ENCODE measurements at places on chromosomes 4 and X.

DNA sequence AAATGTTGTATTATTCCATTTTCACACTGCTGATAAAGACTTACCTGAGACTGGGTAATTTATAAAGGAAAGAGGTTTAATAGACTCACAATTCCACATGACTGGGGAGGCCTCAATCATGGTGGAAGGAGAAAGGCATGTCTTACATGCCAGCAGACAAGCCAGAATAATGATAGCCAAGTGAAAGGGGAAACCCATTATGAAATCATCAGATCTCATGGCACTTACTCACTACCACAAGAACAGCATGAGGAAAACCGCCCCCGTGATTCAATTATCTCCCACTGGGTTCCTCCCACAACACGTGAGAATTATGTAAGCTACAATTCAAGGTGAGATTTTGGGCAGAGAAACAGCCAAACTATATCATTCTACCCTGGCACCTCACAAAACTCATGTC, 2535.1 kb downstream of the ARAP2 start:
- DNase-seq = no peak

DNA sequence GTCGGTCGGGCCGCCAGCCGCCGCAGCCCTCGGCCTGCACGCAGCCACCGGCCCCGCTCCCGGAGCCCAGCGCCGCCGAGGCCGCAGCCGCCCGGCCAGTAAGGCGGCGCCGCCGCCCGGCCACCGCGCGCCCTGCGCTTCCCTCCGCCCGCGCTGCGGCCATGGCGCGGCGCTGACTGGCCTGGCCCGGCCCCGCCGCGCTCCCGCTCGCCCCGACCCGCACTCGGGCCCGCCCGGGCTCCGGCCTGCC, 213 bp downstream of the NFKB1 start:
- DNase-seq = no peak

- DNase-seq = no peak
Measured at GRCh38 chr4:45640281-45640680, 483.6 kb downstream of the GABRG1 start.

DNA sequence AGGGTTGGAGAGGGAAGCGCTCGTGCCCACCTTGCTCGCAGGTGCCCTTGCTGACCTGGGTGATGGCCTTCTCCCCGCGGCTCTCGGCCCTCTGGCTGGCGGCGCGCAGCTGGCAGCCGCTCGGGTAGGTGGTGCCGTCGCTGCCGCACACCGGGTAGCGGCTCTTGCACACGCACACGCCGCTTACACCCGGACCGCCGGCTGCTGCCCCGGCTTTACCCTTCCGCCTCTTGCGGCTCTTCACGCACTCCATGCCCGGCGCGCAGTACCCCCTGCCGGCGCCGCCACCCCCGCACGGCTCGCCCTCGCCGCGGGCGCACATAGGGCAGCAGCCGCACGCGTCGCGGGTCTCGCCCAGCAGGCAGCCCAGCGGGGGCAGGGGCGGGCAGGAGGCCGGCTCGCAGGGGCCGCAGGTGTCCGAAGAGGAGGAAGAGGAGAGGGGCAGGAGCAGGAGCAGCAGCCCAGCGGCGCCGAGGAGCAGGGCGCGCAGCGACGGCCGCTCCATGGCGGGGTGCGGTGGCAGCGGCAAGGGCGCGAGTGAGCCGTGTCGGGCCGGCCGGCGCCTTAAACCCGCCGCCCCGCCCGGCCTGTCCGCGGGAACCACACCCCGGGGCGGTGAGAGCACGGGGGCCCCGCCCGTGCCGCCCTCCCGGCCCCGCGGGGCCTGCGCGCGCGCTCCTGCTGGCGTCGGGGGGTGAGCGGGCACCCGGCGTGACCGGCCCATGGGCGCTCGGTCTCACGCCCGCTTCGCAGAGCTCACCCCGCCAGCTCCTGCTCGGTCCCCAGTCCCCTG, at the start of gene IGFBP7:
Gene IGFBP7, minus strand, starts transcription at position 539 of the 793 bp plus-strand sequence. Its CDS starts 34 bp downstream, at position 505.
- no peak for DNase-seq

- DNase-seq = no peak
Measured at GRCh38 chr4:14023036-14023435, 395.5 kb upstream of the BOD1L1 start.

DNA sequence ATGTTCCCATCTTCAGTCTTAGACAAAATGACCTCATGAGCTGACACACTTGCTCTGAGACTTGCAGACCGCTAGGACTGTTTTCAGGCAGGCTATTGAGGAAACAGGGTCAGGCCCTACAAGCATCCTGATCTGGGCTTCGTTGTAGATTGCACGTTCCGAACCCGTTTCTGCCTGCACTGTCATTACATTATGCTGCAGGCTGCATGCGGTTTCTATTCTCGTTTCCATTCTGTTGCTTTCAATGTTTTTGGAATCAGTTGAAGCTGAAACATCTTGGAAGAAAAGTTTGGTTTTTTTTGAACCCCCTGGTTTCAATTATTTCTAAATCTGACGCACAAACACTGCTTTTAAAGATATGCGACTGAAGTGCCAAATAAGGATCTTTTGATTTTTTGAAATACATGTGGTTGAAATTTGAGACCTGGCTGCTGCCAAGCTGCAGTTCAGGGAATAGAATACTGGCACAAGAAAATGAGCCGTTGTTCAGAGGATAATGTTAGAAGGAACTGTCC, 716.1 kb upstream of the INTU start:
- DNase-seq = no peak

DNA sequence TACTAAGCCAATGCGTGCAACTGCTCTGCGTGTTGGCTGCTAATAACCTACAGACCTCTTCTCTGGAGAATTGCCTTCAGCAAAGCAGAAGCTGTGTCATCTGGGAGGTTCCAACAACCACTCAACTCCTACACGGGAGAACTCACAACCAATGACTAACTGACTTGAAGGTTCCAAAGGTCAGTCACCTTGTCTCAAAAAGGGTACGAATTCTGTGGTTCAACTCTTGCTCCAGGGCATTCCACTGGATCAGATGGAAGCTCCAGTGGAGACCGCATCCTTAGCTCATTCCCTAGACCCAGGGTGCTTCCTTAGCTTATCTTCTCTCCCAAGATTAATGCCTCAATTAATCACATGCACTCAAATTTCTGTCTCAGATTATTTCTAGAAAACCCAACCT, 222.7 kb downstream of the CHIC2 start:
- no peak for DNase-seq

DNA sequence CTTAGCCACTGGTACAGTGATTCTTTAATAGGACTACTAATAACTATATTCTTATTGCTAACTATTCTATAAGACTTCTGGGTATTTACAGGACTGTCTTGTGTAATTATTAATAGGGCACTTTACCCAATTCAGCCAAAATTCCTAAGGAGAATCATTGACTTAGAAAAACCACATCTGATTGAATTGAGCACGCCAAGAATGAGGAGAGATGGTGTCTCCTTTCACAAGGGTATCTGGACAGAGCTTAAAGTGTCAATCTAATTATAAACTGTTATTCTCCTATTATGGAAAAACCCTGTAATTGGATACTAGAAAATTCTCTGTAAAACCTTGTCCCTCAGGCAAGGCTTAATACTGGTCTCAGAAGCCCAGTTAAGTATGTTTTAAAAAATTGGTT, 111.1 kb upstream of the TLL1 start:
- no peak for DNase-seq

DNA sequence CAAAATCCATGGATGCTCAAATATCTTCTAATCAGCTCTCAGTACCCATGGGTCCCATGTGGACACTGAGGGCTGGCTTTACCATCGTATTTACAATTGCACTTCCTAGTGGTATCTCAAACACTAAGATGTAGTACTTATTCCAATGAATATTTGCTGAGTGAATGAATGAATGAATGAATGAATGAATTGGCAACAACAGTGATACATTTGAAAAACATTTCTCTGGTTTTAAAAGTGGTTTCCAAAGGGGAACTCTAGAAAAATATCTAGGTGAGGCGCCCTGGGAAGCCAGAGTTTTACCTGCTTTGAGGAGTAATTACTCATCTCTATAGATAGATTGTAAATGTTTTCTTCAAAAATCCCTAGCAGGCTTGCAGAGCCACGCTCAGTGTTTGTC, 76.6 kb downstream of the CYTL1 start:
- no peak for DNase-seq

- no peak for DNase-seq
Measured at GRCh38 chr4:107094976-107095375, 58.9 kb upstream of the DKK2 start.

DNA sequence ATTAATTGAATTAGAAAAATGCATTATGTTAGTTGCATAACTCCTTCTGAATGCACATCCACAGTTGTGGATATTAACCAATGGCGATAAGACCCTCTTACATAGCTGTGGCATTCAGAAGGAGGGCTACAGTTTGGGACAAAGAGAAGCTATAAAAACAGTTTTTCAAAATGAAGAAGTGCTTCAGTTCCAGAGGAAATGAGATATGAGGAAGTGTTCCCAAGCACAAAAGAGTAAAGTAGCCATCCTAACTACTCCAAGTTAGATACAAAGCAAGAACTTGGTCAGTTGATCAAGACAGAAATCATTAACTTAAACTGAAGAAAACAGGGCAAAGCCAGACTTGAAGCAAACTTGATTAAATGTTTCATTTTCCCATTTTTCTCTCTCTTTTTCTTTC, 17.2 kb upstream of the ADGRL3 start:
- no peak for DNase-seq

DNA sequence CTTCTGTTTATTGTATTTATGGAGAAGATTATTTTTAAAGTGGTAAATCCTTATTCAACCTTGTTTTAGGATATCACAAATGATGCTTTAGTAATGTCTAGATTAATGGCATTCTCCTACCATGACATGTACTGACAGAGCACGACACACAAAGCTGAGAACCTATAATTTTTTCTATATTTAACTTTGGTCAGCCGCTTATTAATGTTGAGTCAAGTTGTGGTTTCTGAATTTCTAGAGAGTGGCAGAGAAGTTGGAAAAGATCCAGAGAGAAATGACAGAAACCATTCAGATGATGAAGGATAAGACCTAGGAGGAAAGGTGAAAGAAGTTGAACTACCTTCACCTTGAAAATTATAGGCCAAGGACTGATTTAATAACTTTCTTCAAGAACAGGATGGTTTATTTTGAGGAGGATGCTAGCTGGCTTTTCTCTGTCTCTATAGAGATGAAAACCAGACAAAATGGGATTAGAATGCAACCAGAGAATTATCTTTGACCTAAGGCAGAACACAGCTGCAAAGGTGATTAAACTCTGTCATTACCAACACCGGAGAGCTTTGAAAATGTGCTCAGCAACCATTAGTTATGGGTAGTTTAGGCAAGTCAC, 62.6 kb upstream of the TSPAN5 start:
- no peak for DNase-seq

DNA sequence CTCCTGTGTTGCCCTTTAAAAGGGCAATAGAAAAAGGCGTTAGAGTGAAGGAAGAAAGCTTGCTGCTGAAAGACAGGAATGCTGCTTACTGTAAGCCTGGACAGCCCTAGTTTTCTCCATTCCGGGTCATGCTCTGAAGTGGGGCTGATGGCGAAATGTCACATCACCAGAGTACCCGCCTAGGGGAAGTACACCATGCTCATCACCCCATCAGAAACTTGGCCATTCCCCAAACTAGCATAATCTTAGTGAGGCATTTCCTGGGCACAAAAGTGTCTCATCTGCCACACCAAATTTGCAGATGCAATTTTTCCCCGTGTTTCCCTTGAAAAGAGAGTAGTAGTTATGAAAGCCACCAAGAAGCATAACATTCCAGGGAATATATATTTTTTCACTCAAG, 47.8 kb upstream of the CAMK2D start:
- no peak for DNase-seq

DNA sequence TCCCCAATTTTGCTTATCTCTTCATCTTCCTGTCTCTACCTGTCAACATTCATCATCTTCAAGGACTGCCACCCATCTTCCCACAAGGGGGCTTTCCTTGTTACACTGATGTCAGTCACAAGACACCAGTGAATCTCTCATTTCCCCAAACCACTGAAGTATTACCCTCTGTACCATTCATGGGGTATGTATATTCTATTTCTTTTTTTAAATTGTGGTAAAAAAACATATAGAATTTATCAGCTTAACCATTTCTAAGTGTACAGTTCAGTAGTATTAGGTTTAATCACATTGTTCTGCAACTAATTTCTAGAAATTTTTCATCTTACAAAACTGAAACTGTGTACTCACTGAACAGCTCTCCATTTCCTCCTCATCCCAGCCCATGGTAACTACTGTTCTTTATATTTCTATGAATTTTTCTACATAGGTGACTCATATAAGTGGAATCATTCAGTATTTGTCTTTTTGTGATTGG, 98.6 kb downstream of the LARP7 start:
- no peak for DNase-seq

DNA sequence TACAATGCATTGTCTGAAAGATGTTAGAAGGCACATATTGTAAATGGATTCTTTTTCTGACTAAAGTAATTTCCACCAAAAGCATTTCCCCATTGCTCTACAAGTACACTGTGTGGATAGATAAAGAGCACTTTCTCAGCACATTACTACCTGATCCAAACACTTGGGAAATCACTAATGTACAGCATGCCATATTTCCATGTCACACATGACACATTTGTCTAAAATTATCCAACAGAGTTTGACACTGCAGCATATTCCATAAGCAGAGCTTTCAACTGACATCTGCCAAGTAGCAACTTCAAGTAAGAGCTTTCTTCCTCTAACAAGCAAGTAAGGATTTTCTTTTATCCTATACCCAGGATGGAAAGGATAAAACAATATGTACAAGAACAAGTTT, 49.5 kb downstream of the REELD1 start:
- DNase-seq = no peak

GRCh38 chr4:27090406-27090805, 229.8 kb downstream of the STIM2 start:
- DNase-seq = no peak

DNA sequence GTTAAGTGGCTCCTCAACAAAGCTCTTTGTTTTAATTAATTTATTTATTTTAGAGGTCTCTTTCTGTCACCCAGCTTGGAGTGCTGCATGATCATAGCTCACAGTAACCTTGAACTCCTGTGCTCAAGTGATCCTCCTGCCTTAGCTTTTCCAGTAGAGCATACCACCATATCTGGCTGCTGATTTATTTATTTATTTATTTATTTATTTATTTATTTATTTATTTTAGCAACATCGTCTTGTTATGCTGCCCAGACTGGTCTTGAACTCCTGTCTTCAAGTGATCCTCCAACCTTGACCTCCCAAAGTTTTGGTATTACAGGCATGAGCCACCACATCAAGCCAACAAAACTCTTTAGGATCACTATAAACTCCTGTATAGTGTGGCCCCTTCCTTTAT, 15.8 kb upstream of the KLF8 start:
- no peak for DNase-seq

GRCh38 chr4:62470421-62470983, 1270.4 kb downstream of the ADGRL3 start:
- no peak for DNase-seq

DNA sequence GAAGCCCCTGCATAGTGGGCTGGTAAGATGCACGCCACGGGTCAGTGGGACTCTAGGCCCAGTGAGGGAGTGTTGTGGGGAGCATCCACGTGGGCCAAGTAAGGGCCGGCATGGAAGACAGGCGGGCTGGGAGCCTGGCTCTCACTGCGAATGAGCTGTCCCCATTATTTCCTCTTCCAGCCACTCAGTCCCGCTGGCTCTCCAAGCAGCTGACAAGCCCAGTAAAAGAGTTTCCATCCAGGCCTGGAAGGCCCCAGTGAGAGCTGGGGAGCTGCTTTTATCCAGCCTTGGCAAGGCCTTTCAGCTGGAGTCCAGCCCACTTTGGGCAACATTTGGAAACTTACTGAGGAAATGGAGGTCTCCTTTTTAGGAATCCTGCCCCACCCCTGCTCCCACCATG, 24.9 kb downstream of the APLN start:
- DNase-seq = no peak
